ENCODE measurements at places on chromosomes 13 and 19. TPM values are rescaled to one million over a fixed set of nuclear protein-coding genes. Genes with fewer than 3 reads are reported as not detected.
A peak's percentile ranks its signal among the peaks of the same experiment; 100 is the strongest.

DNA sequence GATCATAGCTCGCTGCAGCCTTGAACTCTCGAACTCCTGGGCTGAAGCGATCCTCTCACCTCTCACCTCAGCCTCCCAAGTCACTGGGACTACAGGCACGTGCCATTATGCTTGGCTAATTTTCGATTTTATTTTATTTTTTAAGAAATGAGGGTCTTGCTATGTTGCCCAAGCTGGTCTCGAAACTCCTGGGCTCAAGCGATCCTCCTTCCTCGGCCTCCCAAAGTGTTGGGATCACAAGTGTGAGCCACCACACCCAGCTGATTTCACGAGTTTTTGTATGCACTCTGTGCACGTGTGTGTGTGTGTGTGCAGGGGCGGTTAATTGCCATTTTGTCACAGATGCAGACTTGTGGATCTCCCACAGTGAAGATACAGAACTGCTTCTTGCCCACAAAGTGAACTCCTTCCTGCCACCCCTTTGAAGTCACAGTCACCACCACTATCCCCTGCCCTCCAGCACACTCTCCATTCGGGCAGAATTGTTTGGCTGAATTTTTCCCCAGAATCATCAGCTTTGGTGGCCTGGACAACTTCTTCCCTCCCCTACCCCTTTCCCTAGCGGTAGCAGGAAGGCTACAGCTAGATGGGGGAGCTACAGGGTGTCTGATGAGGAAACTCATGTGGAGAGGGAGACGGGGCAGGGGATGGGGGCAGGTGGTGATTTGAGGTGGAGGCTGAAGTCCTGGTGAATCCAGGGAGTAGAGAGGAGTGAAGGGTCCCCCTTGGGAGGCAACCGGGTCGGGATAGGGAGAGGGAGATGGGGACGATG lies 59.6 kb downstream of the CELF5 start:
- no peaks in the 10 kb centered on the region for H3K36me3 ChIP-seq
- H3K27me3 ChIP-seq = peaks cover 67% of the 10 kb centered on the region
- H3K4me3 ChIP-seq = no peak overlapping the region
- no peak for DNase-seq

DNA sequence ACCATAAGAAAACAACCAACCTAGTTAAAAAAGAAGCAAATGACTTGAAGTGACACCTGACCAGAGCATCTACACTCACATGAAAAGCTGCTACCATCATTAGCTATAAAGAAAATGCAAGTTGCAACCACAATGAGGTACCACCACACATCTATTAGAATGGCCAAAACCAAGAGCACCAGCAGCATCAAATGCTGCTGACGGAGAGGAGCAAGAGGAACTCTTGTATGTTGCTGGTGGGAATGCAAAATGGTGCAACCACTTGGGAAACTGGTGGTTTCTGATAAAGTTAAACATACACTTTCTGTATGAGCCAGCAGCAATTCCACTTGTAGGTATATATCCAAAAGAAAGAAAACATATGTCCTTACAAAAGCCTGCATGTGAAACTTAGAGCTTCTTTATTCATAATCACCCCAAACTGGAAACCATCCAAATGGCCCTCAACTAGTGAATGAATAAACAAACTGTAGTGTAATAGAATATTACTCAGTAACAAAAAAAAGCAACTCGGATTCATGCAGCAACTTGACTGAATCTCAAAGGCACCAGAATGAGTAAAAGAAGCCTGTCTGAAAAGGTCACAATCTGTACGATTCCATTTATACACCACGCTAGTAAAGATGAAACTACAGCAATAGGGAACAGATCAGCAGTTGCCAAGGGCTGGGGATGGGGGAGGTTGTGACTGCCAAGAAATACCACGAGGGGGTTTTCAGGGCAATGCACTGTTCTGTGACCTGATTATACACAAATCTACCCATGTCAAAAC lies 60.9 kb upstream of the RANBP3 start:
- H3K4me3 ChIP-seq = no peak overlapping the region
- no peak for DNase-seq
- H3K27ac ChIP-seq = no peak overlapping the region
- no peaks in the 10 kb centered on the region for H3K27me3 ChIP-seq
- H3K4me1 ChIP-seq = no peaks in the 10 kb centered on the region

- DNase-seq = no peak
- no peak overlapping the region for H3K4me3 ChIP-seq
- H3K27me3 ChIP-seq = peaks cover 12% of the 10 kb centered on the region
- no peaks in the 10 kb centered on the region for H3K4me1 ChIP-seq
- H3K36me3 ChIP-seq = no peaks in the 10 kb centered on the region
These were observed 2.7 kb downstream of the WDR88 start for GRCh38 chr19:33134571-33135041.

- H3K27ac ChIP-seq = no peak overlapping the region
- no peaks in the 10 kb centered on the region for H3K4me1 ChIP-seq
- H3K27me3 ChIP-seq = no peaks in the 10 kb centered on the region
- no peak overlapping the region for H3K4me3 ChIP-seq
These were observed 13.3 kb downstream of the CD37 start for GRCh38 chr19:49348305-49349189.

GRCh38 chr19:19343016-19343362 lies 22.4 kb downstream of the MAU2 start:
- no peak overlapping the region for H3K4me3 ChIP-seq
- H3K36me3 ChIP-seq = peaks cover 95% of the 10 kb centered on the region
- no peak overlapping the region for H3K27ac ChIP-seq
- no peak for DNase-seq
- H3K4me1 ChIP-seq = no peaks in the 10 kb centered on the region

DNA sequence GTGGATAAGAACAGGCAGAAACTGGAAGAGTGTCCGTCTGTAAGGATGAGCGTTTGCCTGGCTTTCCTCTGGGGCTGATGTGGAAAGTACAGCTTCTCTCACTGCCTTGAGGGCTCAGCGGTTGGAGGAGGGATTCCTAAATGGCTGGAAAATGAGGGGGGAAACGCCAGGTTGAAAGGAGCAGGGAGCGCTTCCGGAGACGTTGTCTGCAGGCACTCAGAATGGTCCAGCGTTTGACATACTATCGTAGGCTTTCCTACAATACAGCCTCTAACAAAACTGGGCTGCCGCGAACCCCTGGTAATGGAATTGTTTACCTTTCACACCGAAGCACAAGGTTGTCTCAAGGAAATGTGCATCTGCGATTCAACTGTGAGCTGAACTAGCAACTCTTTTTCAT lies 39.9 kb downstream of the MRPL57 start:
- H3K4me1 ChIP-seq = no peaks in the 10 kb centered on the region
- H3K27me3 ChIP-seq = peaks cover 3% of the 10 kb centered on the region
- DNase-seq = no peak
- no peak overlapping the region for H3K4me3 ChIP-seq
- no peak overlapping the region for H3K27ac ChIP-seq

- no peaks in the 10 kb centered on the region for H3K36me3 ChIP-seq
- no peak for DNase-seq
These were observed 50.1 kb downstream of the PCCA start for GRCh38 chr13:100138859-100139491.

DNA sequence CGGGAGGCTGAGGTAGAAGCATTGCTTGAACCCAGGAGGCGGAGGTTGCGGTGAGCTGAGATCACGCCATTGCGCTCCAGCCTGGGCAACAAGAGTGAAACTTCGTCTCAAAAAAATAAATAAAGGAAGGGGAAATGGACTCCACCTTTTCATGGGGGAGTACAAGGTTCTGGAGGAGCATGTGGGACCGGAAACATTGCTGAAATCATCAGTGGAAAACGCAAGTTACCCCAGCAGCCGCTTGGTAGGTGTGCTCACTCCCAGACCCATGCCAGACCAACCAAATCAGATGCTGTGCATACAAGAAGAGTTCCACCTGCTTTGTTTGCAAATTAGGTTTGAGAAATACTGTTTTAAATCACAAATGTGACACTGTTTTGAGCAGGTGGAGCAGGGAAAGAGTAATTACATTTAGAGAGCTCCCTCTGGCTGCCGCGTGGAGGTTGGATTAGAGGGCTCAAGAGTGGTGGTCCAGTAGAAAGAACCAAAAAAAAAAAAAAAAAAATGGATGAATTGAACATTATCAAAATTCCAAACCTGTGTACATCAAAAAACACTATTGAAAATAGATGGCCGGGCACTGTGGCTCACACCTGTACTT lies 4.9 kb downstream of the ERICH4 start:
- H3K4me3 ChIP-seq = peak overlapping the region; percentile 39
- no peaks in the 10 kb centered on the region for H3K36me3 ChIP-seq
- DNase-seq = no peak
- H3K4me1 ChIP-seq = peaks cover 6% of the 10 kb centered on the region

DNA sequence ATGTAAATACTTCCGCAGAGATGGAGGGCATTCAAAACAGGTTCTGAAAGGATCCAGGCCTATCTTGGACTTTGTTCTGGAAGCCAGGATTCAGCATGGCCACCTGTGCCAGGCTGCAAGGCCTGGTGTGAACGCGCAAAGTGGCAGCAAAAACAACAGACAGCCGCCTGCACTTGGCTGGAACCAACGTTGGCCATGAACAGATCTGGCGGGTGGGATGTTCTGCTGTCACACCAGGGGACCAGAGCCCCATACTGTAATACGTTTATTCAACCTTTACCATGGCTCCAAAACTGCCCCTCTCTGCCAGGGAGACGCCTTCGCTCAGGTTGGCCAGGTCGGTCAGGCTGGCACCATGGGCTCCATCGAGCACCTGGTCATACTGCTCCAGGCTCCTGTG lies 69.7 kb downstream of the EPS15L1 start:
- H3K27ac ChIP-seq = peak overlapping the region; percentile 76
- no peak for DNase-seq
- no peak overlapping the region for H3K4me3 ChIP-seq

- no peaks in the 10 kb centered on the region for H3K36me3 ChIP-seq
- no peak overlapping the region for H3K4me3 ChIP-seq
- H3K27ac ChIP-seq = no peak overlapping the region
- no peak for DNase-seq
- no peaks in the 10 kb centered on the region for H3K27me3 ChIP-seq
These were observed 11.9 kb upstream of the PLAUR start for GRCh38 chr19:43681821-43682220.

DNA sequence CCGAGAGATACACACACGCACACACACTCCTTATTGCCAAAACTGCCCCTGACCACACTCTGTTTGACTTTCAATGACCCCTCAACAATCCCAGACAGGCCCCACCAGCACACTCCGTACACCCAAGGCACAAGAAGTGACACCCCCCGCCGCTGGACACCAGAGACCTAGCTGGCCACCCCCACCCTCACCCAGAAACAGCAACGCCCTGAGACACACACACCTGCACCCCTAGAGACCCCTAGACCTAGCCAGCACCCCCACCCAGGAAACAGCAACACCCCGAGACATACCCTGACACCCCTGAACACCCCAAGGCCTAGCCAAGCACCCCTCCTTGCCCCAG lies 1.1 kb upstream of the PTGER1 start:
- H3K36me3 ChIP-seq = no peaks in the 10 kb centered on the region
- no peak overlapping the region for H3K4me3 ChIP-seq
- peaks cover 27% of the 10 kb centered on the region for H3K27me3 ChIP-seq
- DNase-seq = no peak
- H3K4me1 ChIP-seq = peaks cover 15% of the 10 kb centered on the region

GRCh38 chr19:19615086-19615485 lies 3.4 kb downstream of the PBX4 start:
- no peaks in the 10 kb centered on the region for H3K36me3 ChIP-seq
- no peak overlapping the region for H3K27ac ChIP-seq
- peaks cover 8% of the 10 kb centered on the region for H3K4me1 ChIP-seq

DNA sequence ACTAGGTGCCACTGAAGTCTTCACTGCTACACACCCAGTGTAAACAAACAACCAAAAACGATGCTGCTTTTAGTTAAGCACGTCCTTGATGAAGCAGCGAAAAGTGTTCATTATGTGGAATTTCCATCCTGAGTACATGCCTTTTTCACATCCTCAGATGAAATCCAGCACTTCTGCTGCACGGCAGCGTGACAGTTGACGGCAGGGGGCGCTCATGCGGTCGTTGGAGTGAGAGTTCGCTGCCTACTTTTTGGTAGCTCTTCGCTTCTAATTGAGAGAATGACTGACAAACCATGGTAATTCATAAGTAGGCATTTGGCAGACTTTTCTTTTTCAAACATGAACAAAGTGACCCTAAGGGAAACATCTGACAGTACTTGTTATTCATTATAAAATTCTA lies 1124.9 kb downstream of the EFNB2 start:
- H3K36me3 ChIP-seq = no peaks in the 10 kb centered on the region
- no peaks in the 10 kb centered on the region for H3K27me3 ChIP-seq
- no peak overlapping the region for H3K27ac ChIP-seq
- DNase-seq = peak; percentile 19
- H3K4me1 ChIP-seq = no peaks in the 10 kb centered on the region

GRCh38 chr19:16361254-16361653 lies 36.6 kb downstream of the KLF2 start:
- no peak overlapping the region for H3K4me3 ChIP-seq
- no peaks in the 10 kb centered on the region for H3K27me3 ChIP-seq
- H3K4me1 ChIP-seq = peaks cover 27% of the 10 kb centered on the region

GRCh38 chr13:77729502-77730221 lies 32.2 kb downstream of the SLAIN1 start:
- H3K27ac ChIP-seq = no peak overlapping the region
- H3K36me3 ChIP-seq = no peaks in the 10 kb centered on the region
- H3K4me1 ChIP-seq = peaks cover 12% of the 10 kb centered on the region
- H3K27me3 ChIP-seq = no peaks in the 10 kb centered on the region
- no peak overlapping the region for H3K4me3 ChIP-seq

DNA sequence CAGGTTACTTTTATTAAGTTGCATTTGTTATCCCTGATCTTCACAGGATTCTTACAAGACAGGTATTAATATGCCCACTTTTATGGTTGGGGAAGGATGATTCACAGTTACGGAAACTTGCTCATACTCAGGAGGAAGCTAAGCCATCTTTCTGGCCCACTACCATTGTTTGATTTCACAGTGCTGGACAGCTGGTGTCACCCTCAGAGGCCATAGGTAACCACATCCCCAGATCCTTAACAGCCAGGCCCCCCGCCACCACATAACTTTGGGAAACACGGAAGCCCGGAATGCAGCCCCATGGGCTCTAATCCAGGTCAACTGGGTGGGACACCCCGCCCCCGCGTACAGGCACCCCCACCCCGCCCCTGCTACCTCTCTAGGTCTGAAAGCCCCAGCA lies 119.7 kb downstream of the IRS2 start:
- H3K4me3 ChIP-seq = no peak overlapping the region
- DNase-seq = no peak
- H3K27me3 ChIP-seq = no peaks in the 10 kb centered on the region
- no peak overlapping the region for H3K27ac ChIP-seq
- no peaks in the 10 kb centered on the region for H3K4me1 ChIP-seq

DNA sequence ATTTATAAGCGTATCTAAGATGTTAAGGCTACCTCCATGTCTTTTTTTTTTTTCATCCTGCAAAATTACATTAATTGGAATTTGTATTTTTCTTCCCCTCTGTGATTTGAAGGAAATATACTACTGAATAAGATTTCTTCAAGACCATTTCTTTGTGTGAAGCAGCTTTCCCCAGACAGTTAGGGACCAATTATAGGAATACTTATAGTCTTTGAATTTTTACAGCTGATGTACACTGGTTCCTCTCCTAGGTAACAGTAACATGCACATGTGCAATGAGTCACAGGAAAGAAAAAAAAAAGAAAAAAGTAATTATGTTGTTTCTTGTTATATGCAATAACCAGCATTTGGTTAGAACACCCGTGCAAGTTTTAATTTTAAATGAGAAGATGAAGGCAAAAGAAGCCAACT lies 82.0 kb downstream of the PCDH9 start:
- H3K27ac ChIP-seq = no peak overlapping the region
- DNase-seq = no peak
- no peaks in the 10 kb centered on the region for H3K36me3 ChIP-seq
- H3K4me1 ChIP-seq = peaks cover 26% of the 10 kb centered on the region
- no peaks in the 10 kb centered on the region for H3K27me3 ChIP-seq
- H3K4me3 ChIP-seq = no peak overlapping the region

RASAL3 gene
- not detected for total RNA-seq

CDX2 gene
- not detected for total RNA-seq

FUT1 gene
- total RNA-seq = 0.61 TPM

NLRP11 gene
- total RNA-seq = not detected

All from gastrocnemius medialis (tissue), 4 donors.